ENCODE measurements at places on chromosomes 5 and 9. TPM values are rescaled to one million over a fixed set of nuclear protein-coding genes. Genes with fewer than 3 reads are reported as not detected.
A peak's percentile ranks its signal among the peaks of the same experiment; 100 is the strongest.

- no peak for DNase-seq
- no peak overlapping the region for H3K4me3 ChIP-seq
- H3K27ac ChIP-seq = no peak overlapping the region
- no peaks in the 10 kb centered on the region for H3K27me3 ChIP-seq
- no peaks in the 10 kb centered on the region for H3K4me1 ChIP-seq
Observed at GRCh38 chr5:122757285-122757684, 17.6 kb upstream of the SNX2 start.

DNA sequence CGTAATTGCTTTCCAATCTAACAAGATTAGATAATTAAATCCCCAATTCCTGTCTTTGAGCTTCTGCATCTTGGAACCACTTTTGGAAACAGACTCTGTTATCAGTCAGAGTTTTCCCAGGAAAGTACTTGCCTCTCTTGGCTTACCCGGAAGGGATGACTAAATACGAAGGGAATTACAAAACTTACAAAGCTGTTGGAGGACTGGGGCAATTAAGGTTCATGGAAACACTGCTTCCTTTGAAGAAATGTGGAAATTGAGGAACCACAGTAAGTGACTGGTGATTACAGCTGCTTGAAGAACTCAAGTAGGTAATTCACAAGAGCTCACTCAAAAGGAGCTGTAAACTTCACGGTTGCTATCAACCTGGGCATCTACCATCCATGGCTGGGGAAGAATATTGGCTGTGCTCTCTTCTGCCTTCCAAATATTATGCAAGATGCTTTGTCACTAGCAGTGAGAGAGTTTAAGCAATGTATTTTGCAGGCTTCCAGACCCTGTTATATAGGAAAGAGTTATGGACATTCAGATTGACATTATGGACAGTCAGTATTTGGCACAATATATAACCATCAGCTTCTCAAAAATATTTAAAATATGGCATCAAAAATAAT is 104.6 kb upstream of the MAN2A1 start:
- H3K4me1 ChIP-seq = no peaks in the 10 kb centered on the region
- H3K36me3 ChIP-seq = no peaks in the 10 kb centered on the region
- no peaks in the 10 kb centered on the region for H3K27me3 ChIP-seq

GRCh38 chr5:164627021-164627420 is 1121.6 kb downstream of the MAT2B start:
- H3K4me3 ChIP-seq = no peak overlapping the region
- H3K27me3 ChIP-seq = no peaks in the 10 kb centered on the region
- H3K36me3 ChIP-seq = no peaks in the 10 kb centered on the region
- no peaks in the 10 kb centered on the region for H3K4me1 ChIP-seq

GRCh38 chr5:176466245-176466871 is 18.2 kb downstream of the FAF2 start:
- H3K27ac ChIP-seq = no peak overlapping the region
- DNase-seq = no peak
- H3K27me3 ChIP-seq = no peaks in the 10 kb centered on the region
- peaks cover 23% of the 10 kb centered on the region for H3K36me3 ChIP-seq
- H3K4me3 ChIP-seq = no peak overlapping the region

DNA sequence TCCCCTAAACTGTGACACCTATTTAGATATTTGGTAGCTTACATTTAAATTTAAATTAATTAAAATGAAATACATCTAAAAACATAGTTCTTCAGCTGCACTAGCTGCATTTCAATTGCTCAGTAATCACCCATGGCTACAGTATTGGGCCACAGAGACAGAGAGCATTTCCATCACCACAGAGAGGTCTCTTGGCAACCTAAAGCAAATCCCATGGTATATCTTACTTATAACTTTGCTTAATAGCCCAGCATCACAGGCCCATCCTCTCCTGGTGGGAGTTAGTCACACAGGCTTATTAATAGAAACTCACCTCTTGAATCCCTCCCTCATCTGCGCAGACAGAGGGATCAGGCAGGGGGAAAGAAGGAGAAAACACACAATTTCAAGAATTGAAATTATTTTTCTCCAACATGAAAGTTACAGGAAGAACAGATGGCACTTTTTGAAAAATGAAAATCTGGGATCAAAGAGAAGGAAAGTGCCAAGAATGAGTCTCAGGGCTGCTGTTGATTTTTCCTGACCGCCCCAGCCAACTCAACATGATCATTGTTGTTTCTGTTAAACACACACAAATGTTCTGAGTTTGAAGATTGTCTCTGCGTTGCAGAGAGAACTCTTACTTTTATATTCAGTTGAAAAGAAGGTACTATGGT is 144.6 kb downstream of the CMYA5 start:
- peaks cover 35% of the 10 kb centered on the region for H3K4me1 ChIP-seq
- no peaks in the 10 kb centered on the region for H3K27me3 ChIP-seq
- H3K36me3 ChIP-seq = no peaks in the 10 kb centered on the region
- H3K27ac ChIP-seq = peak overlapping the region; percentile 27
- no peak overlapping the region for H3K4me3 ChIP-seq

- H3K27ac ChIP-seq = peak overlapping the region; percentile 79
- H3K36me3 ChIP-seq = no peaks in the 10 kb centered on the region
- H3K4me1 ChIP-seq = peaks cover 32% of the 10 kb centered on the region
- no peak for DNase-seq
- H3K27me3 ChIP-seq = no peaks in the 10 kb centered on the region
Observed at GRCh38 chr5:149656576-149657182, 73.4 kb upstream of the PPARGC1B start.

DNA sequence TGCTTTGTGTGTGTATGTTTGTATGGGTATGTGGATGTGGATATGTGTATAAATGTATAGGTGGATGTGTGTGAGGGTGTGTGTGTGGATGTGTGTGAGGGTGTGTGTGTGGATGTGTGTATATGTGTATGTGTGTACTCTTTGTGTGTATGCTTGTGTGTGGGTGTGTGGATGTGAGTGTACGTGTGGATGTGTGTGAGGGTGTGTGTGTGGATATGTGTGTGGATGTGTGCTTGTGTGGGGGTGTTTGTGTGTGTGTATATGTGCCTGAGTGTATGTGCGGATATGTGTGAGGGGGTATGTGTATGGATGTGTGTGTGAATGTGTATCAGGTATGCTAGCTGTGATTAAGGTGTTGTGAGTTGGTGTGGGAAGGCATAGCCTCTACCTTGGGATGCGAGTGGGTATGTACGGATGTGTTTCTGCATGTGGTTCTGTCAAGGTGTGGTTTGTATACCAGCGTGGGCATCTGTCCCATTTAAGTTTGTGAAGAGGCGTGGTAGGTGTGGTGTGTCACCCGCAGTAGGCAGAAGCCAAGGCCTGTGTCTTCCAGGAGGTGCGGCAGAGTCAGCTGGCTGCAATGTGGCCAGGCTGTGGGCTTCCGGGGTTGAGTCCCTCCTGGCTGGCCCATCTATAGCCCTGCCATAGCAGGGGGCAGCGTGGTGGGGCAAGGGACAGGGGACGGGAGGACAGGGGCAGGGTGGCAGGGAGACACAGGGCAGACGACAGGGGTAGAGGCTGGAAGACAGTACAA is 155.8 kb downstream of the DAB2IP start:
- no peaks in the 10 kb centered on the region for H3K27me3 ChIP-seq
- H3K4me3 ChIP-seq = no peak overlapping the region
- H3K4me1 ChIP-seq = no peaks in the 10 kb centered on the region
- DNase-seq = no peak
- H3K36me3 ChIP-seq = no peaks in the 10 kb centered on the region

- no peak overlapping the region for H3K27ac ChIP-seq
- H3K27me3 ChIP-seq = no peaks in the 10 kb centered on the region
- no peak for DNase-seq
- no peaks in the 10 kb centered on the region for H3K4me1 ChIP-seq
- no peaks in the 10 kb centered on the region for H3K36me3 ChIP-seq
- no peak overlapping the region for H3K4me3 ChIP-seq
Observed at GRCh38 chr5:83147593-83147992, 70.2 kb downstream of the XRCC4 start.

GRCh38 chr5:153974131-153974812 is 64.4 kb downstream of the FAM114A2 start:
- H3K4me1 ChIP-seq = no peaks in the 10 kb centered on the region
- no peak overlapping the region for H3K4me3 ChIP-seq
- no peak for DNase-seq
- no peak overlapping the region for H3K27ac ChIP-seq
- no peaks in the 10 kb centered on the region for H3K27me3 ChIP-seq

- peaks cover 25% of the 10 kb centered on the region for H3K4me1 ChIP-seq
- H3K4me3 ChIP-seq = peak within 1 kb of the TSS; percentile 93
- no peaks in the 10 kb centered on the region for H3K36me3 ChIP-seq
- peak; percentile 77 for DNase-seq
Observed at GRCh38 chr5:134524826-134525682, at the start of gene JADE2. JADE2 (plus strand) TSS chr5:134525670; CDS start chr5:134535858, 10,188 bp downstream.

DNA sequence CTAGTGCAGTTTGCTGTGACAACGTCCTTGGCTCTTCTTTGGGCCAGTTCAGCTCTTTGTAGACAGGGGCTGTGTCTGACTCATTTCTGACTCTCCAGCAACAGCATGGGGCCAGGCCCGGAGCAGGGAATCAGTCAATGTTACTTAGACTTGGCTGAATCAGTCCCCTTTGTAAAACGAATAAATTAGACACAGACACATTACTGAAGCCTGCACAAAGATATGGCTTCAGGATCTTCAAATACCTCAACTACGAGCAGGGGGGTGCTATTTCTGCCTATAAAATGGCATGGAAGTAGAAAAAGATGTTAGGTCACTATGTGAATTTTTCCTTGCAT is 204.7 kb downstream of the TTLL11 start:
- H3K4me1 ChIP-seq = peaks cover 21% of the 10 kb centered on the region
- H3K27me3 ChIP-seq = no peaks in the 10 kb centered on the region
- DNase-seq = no peak
- no peak overlapping the region for H3K27ac ChIP-seq

- peaks cover 6% of the 10 kb centered on the region for H3K36me3 ChIP-seq
- no peak overlapping the region for H3K27ac ChIP-seq
- H3K27me3 ChIP-seq = no peaks in the 10 kb centered on the region
Observed at GRCh38 chr5:81601919-81602318, 149.0 kb downstream of the SSBP2 start.

GRCh38 chr5:95631255-95631958 is 11.5 kb downstream of the GPR150 start:
- no peak overlapping the region for H3K27ac ChIP-seq
- no peak overlapping the region for H3K4me3 ChIP-seq
- peaks cover 5% of the 10 kb centered on the region for H3K4me1 ChIP-seq
- no peaks in the 10 kb centered on the region for H3K27me3 ChIP-seq
- no peaks in the 10 kb centered on the region for H3K36me3 ChIP-seq

- H3K36me3 ChIP-seq = no peaks in the 10 kb centered on the region
- no peak overlapping the region for H3K27ac ChIP-seq
- no peak overlapping the region for H3K4me3 ChIP-seq
- no peak for DNase-seq
- no peaks in the 10 kb centered on the region for H3K27me3 ChIP-seq
Observed at GRCh38 chr5:35213608-35214007, 16.7 kb downstream of the PRLR start.

Gene MARCHF3
- 9.9 TPM for polyA plus RNA-seq

Gene RAD1
- polyA plus RNA-seq = 18.7 TPM

Gene OCLN
- 0.39 TPM for polyA plus RNA-seq

Gene EIF4E1B
- not detected for polyA plus RNA-seq

Gene ACTBL2
- not detected for polyA plus RNA-seq

Gene TAF11L13
- not detected for polyA plus RNA-seq

Gene PKD2L2
- polyA plus RNA-seq = 0.08 TPM
